ENCODE measurements at places on chromosomes 5 and 9.

DNA sequence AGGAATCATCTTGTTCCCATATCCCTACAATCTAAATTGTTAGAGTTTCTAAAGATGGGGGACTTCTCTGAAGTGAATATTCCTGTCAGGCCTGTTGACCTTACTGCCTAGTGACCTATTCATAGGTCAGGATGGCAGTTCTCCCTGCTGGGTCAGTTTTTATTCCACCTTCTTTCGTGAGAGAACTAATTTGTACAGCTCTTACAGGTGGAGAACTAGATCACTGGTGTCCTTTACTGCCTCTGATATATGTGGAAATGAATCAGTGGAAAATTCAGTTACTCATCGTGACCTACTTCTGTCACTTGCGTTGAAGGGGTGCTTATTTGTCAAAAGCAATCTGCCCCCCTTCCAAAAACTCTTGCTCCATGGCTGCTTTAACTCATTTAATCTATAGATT lies 164.9 kb downstream of the CD180 start:
- DNase-seq: no peak

DNA sequence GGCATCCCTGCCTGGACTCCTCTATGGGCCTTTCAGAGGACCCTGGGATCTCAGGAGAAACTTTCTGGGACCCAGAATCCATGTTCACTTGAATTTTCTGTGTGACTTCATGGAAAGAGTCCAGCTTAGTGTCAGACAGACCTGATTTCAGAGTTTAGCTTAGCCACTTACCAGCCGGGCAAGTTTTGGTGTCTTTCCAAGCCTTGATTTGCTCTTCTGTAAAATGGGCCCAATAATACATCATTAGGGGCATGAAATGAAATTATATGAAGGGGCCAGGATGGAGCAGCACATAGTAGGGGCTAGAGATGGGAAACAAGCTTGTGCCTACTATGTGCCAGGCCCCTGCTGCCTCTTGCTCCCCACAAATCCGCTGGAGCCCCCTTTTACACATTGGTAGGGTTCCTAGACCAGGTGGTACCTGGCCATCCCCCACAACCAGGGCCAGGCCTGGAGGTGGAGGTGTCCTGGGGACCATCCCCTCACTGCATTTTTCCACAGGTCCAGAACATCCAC lies 33.2 kb upstream of the RPL26L1 start:
- DNase-seq: no peak

DNA sequence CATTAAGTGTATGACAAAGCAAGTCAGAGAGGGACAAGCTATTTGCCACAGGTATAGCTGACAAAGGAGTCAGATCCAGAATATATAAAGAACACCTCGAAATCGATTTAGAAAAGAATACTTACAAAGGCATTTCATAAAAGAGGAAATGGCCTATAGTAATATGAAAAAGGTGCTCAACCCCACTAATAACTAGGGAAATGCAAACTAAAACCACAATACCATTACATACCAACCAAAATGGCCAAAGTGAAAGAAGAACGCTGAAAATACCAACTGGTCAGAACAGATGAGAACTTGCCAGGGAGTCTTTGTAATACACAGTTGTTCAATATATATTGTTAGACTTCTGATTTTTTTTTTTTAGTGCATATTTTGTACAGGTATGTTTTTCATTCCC lies 152.9 kb downstream of the CDC42SE2 start:
- DNase-seq: no peak

GRCh38 chr5:23629396-23629795 lies 122.0 kb downstream of the PRDM9 start:
- no peak for DNase-seq

DNA sequence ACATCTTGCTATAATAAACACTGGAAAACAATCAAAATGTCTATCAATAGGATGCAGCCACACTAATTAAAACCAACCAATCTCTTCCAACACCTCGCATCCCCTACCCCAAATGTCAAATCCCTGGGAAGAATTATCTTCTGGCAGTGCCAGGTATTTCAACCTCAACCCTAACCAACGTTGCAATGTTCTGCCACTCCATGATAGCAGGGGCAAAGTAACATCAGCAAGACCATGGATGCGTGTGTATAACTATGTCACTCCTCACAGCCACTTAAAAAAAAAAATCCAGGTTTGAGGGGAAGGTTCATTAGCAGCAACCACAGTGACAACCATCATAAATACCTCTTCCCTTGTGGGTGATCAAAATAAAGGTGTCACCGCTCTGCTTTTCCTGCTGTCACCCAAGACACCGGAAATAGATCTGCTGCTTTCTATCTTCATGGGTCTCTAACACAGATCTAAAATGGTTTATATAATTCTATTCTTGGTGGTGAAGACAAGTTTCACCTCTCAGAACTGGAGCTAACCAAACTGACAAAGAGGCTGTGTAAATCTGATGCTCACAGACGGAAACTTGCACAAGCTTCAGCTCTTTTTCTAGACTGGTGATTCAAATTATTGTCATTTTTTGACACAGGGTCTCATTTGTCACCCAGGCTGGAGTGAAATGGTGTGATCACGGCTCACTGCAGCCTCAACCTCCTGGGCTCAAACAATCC lies 9.9 kb downstream of the HSPA9 start:
- DNase-seq: no peak

DNA sequence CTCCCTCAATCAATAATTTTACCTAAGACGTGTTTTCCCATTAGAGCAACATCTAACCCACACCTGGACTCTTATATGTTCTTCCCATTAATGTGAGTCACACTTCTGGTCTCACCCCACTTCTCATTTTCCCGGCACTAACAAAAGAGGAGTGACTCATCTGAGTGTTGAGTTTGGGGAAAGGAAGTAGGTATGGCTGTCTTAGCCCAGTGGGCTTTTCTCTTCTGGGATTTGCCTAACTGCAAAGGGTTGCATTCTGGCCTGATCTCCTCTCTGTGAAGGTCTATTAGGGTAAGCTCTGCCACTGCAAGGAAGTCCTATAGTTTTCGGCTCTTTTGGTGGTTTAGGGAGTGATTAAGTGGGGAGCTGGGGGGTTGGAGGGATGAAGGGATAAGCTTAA lies 195.6 kb downstream of the KIAA0825 start:
- DNase-seq: no peak

GRCh38 chr5:35886381-35886780 lies 29.7 kb downstream of the IL7R start:
- no peak for DNase-seq

DNA sequence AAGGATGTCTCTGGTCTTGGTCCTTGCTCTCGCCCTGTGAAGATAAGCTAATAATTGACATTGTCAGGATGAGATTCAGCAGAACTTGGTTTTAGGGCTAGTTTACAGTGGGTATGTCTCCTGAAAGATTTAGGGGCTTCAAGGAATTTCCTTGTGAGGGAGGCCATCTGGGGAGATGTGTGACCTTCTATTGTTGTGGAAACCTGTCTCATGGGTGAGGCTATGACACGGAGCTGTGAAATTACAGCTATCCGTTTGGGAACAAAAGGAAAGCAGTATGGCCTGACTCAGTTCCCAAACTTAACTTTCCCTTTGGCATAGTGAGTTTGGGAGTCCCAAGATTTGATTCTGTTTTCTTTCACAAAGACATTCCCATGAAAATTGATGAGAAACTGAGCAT lies 142.0 kb downstream of the PARP8 start:
- no peak for DNase-seq

DNA sequence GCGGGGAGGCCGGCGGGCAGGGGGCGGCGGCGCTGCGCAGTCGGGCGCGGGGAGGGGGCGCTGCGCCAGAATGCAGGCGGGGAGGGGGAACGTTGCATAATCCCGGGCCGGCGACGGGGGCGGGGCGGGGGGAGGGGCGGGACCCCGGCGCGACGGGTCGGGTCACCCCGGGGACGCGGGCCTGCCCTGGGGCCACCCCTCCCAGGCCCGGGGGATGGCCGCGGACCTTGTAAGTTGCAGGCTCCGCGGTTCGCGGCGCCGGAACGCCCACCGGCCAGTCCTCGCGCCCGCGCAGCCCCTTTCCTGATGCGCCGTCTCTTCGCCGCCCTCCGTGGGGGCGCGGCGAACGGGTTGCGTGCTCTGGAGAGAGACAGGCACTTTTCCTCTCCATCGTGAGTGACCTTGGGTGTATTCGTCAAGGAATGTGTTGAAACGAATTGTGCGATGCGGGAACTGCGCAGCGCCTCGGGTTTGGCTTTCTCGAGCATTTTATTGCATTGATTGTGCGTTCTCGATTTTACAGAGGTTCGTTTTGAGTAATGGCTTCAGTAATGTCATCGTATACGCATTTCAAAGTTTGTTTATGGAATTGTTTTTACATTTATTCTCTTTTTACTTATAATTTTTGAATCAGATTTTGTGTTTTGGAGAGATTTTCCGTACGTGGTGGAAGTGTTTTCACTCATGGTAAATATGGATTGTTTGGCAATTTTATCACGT lies 802 bp downstream of the SPIN1 start:
- peak; percentile 32 for DNase-seq

- no peak for DNase-seq
Measured at GRCh38 chr9:126756876-126757415, 47.9 kb upstream of the ZBTB43 start.

- no peak for DNase-seq
Measured at GRCh38 chr5:68644971-68645370, 429.4 kb downstream of the PIK3R1 start.

- DNase-seq: no peak
Measured at GRCh38 chr5:143213231-143213850, 190.1 kb downstream of the NR3C1 start.

DNA sequence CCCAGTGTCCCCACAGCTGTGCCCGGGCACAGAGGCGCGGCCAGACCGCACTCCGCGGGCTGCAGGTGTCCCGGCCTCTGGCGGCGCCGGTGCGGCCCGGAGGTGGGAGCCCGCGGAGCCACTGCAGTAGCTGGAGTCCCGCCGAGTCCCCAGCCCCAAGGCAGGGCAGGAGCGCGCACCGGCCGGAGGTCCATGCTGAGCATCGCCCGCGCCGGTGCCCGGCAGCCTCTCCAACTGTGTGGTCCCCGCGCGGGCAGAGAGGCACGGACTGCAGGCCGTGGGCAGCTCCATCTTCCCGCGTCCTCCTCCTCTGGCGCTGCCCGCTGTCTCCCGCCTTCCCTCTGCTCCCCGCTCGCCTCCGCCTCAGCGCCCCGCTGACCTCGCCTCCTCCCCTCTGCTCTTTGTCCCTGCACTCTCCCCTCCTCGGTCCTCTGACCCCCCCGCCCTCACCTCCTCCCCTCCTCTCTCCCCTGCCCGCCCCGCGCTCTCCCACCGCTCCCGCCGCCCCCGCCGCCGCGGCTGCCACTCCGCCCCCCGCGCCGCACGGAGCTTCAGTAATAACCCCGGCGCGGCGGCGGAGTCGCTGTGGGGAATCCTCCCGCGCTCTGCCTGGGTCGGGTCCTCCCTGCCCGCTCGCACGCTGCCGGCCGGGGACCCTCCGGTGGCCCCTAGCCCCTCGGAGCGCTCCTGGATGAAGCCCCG lies at the start of gene ADAMTS16:
Gene ADAMTS16, plus strand, starts transcription at position 554 of the 702 bp plus-strand sequence. Its CDS starts 138 bp downstream, at position 692.
- no peak for DNase-seq

DNA sequence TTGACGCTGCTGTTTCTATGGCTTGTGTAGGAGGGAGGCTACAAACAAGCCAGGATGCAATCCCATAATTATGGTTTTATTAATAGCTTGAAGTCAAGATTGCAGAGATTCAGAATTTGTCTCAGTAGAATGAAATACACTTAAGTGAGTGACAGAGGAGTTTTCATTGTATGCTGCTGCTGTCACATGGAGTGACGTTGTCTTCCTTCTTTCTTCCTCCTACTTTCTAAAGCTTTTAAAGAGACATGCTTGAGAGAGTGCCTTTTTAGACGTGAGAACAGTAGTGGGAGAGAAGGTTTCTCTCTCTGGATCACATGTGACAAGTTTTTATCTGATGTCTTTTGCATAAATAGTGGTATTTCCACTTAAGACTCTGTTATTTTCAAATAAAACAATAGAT lies 48.9 kb downstream of the MACIR start:
- no peak for DNase-seq

DNA sequence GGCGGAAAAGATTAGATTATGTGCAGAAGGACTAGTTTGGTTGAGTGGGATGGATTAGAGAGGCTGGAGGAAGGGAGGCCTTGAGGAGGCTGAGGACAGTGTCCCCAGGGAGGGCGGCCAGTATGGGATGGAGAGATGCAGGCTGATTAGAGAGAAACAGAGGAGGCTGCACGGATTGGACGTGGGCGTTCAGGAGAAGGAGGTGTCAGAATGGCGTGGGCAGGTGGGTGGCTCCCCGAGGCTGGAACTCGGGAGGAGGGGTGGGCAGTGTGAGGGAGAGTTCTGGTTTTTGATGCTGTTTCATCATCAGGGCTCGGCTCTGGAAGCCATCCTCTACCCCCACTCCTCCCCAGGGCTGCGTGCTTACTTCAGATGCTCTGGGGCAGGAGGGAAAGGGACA lies 13.0 kb downstream of the CDHR2 start:
- DNase-seq: no peak

DNA sequence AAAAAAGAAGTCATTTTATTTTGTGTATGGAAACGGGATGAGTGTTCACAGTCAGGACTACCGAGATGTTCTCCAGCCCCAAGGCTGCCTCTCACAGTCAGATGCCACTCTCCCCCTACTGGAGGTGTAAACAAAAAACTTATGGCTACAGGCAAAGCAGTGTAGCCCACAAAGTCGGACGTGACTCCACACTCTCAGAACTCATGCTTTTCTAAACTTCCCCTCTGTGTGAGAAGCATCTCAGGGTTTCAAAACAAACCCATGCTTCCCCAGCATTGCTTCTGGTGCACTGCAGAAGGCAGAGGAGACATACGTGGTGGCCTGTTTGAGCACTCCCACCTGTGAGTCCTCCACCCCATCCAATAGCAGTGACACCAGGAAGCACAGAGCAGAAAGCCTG lies 580.3 kb downstream of the BNC2 start:
- DNase-seq: no peak

DNA sequence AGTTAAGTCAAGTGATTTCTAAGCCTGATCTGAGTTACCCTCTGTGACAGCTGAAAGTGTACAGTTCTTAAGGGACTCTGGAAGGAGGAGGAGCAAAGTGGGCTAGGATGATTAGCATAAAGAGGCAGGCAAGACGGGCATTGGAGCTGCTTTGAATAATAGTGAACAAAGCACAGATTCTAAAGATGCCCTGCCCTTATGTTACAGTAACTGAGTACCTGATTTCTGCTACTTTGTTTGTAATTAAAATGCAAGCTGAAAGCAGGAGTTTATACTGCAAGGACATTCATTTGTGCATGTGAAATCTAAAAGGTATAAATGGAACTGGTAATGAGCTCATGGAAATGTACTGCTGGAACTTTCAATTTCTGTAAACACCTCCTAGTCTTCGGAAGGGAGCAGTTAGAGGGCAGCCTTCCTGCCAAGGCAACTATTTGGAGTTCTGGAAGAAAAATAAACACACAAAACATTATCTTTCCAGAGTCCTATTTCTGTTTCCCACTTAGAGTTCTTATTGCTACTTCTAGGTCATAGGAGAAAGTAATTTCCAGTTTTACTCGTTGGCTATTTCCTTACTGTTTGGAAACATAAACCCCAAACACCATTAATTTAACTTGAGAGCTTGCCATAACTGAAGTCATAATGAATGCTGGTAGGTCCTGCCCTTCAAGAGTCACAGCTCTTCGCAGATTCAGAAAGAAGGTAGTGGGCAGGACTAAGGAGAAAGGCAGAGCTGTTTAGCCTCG lies at the start of gene RANBP3L:
Gene RANBP3L, minus strand, starts transcription at position 45 of the 746 bp plus-strand sequence. CDS start 486 bp downstream, outside the sequence.
- no peak for DNase-seq

Data from stimulated activated CD8-positive, alpha-beta memory T cell treated with anti-CD3 and anti-CD28 coated beads, Interleukin-15, amount 100 ng/mL, for 48 hours (primary cell).